ENCODE measurements at places on chromosomes 4 and X.

GRCh38 chr4:123096038-123096437 is 173.6 kb upstream of the NUDT6 start:
- no peak for DNase-seq

DNA sequence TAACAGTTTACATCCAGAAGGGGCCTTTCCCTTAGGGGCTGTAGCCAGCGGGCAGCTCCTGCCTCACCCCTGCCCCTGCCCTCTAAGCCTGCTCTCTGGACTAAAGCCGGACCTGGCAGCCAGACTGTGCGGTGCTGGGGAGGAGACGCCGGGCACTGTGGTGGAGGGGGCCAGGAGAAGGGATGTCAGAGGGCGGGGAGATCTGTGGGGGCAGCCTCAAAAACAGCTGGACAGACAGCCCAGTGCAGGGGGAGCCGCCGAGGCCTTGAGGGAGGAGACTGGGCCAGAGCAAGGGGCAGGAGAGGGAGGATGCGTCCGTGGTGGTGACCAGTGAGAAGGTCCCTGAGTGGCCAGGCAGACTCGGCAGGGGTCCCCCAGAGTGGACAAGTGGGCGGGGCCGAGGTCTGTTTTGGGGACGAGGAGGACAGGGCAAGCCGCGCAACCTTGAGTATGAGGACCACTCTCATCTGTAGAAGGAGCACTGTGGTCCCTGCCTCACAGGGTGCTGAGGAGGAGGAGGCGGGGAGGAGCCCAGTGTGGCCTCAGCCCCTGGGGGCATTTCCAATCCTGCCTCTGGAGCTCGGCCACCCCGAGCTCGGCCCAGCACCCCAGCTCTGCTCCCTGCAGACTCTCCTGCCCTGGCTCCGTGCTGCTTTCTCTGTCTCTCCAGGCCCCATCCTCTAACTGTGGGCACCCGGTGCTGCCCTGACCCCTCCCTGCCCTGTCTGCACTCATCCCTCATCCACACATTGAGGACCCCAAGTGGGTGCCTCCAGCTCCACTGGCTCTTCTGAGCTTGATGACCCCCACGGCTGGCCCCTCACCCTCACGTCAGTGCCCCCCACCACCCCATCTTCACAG is 59.2 kb upstream of the NKX1-1 start:
- no peak for DNase-seq

DNA sequence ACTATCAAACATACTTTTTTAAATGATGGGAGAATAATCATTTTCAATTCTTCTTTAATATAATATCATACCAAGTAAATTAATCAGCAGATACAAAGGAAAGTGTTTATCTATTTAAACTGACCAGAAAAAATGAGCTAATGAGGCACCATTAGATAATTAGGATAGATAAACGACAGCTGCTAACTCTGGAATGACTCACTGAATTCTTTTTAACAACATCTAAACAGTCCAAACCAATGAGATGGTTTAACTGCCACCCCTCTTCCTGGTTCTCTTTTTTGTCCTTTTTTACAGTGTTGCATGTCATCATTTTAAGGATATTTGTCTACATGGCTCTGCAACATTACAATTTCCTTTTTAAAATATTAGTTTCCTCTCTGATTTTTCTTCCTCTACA is 41.6 kb downstream of the UNC5C start:
- no peak for DNase-seq

DNA sequence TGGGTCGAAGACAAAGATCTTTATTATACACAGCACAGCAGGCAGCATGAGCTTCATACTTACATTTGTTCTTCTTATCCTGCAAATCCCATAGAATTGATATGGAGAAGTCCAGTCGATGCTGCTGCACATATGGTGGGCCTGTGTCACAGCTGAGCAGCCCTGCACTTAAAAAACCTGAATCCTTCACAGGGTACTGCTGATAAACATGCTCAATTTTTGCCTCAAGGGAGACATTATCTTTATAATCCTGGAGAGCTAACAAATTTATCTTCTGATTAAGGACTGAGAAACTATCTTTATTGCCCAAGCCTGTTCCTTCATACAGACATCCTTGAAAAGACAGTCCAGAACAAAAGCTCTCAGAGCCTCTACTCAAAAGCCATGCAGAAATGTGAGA is 434.4 kb upstream of the FAM47C start:
- DNase-seq, result no peak

GRCh38 chrX:104670051-104670450 is 104.1 kb downstream of the IL1RAPL2 start:
- DNase-seq, result no peak

DNA sequence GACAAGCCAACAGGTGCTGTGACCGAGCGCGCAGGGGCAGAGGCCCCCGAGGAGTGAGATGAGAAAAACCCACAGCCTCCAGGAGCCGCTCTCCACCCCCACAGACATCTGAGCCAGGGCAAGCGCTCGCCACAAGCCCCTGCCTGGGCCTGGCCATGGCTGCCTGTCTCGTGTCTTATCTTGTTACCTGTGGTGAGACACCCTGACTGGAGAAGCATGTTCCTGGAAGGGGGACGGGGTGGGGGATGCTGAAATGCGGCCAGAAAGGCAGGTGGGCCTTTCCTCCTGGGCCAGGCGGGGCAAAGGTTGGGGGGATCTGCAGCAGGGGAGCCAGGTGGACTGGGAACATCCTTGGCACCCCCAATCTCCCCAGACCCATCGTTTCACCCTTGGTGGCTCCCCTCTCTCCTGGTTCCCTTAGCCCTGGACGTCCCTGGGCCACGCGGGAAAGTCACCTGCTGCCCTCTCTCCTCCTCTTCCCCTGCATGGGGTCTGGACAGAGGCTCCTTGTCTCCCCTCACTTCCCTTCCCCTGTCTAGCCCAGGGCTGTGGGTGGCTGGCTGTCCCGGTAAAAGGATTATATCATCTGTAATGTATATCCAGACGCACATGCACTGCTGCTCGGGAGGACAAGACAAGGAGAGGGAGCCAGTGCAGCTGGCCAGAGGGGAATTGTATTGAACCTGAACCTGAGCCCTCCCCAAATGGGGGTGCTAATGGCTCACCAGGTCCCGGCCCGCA is 8.4 kb upstream of the DUSP9 start:
- no peak for DNase-seq

DNA sequence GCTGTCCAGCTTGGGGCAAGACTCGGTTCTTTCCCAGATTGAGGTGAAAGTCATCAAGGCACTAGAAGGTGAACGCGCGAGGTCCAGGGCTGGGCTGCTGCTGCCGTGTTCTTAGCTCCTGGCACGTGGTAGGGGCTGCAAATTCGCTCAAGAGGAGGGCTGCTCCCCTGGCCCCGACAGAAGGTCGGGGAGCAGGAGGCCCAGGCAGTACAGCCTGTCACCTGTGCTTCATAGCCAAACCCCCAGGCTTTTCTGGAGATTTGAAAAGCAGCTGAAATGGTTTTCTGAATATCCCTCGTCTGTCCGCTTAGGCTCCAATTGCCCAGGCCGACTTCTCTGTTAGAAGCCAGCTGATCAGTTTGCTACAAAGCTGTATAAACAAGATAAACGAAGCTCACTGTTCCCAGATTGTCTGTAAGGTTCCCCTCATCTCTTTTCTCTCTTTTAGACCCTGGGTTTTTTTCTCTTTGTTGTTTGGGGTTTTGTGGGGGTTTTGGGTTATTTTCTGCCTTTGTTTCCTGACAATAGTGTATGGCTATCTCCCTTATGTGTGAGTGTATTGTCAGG is 60.0 kb upstream of the STX18 start:
- DNase-seq, result no peak

DNA sequence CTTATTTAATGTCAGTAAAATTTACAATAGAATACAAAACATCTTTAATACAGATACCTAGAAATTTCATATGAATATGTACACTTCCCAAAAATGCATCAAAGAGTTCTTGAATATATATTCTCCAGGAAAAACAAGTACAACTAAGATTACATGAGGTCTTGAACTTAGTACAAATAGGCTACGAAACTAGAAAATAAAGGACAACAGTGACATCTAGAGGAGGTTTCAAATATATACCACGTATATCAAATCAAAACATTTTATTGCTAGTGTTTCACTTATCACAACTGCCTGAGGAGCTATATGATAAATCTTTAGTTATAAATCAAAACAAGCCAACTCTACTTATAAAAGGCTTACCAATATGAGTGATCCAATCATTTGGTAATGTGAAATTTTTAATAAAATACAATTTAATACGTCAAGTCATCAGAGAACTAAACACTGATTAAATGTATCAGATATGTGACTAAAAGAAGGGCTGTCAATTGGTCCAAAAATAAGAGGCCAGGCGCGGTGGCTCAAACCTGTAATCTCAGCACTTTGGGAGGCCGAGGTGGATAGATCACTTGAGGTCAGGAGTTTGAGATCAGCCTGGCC is 36.6 kb downstream of the ANAPC10 start:
- DNase-seq, result no peak

DNA sequence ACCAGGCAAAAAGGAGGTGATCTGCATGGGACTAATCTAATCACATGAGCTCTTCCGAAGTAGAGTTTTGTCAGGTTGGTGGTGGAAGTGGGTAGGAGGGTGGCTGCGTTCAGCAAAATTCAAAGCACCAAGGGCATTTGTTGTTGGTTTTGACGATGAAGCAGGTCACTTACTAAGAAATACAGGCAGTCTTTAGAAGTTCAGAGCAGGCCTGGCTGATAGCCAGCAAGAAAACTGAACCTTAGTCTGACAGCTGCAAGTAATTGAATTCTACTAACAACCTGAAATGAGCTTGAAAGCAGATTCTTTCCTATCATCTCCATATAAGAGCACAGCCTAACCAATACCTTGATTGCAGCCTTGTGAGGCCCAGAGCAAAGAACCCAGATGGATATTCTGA is 505.8 kb downstream of the KLHL13 start:
- DNase-seq, result no peak

DNA sequence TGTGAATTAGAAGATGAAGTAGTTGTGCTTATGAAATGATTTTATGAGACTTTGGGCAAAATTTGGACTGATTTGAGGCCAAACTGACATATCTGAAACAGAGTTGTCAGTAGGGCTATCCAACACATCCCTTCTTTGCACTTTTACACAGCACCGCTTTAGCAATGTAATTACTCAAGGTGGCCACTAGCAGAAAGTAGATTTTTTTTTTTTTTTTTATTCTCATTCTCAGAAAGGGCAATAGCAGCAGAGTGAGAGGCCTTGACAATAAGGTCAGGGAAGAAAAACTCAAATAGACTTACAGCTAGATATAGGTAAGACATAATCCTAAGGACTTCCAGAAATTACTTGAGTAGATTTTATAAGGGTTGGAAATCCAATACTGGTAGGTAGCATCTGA is 414.3 kb downstream of the NAP1L3 start:
- no peak for DNase-seq

GRCh38 chrX:129523079-129523911 is at the start of gene SMARCA1:
TSS of gene SMARCA1 (minus strand) at chrX:129523490. CDS start at chrX:129523370, 120 bp downstream.
- DNase-seq, result peak; percentile 5

DNA sequence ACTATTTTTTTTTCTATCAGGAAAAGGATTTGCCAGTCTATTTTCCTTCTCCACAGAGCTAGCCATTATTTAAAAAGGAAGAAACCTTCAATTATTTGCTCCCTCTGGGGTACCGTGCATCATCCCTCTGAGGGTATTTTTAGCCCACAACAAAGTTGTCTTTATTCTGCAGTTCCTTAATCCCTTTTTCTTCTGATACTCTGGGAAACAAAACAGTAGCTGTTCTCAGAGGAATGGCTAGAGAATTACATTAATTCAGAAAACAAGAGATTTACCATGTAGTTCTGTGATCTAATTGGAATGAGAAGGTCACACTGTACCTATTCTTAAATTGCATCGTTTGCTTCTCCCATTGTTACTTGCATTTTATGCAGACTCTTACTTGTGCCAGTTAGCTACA is 1056.7 kb downstream of the STIM2 start:
- DNase-seq, result no peak

DNA sequence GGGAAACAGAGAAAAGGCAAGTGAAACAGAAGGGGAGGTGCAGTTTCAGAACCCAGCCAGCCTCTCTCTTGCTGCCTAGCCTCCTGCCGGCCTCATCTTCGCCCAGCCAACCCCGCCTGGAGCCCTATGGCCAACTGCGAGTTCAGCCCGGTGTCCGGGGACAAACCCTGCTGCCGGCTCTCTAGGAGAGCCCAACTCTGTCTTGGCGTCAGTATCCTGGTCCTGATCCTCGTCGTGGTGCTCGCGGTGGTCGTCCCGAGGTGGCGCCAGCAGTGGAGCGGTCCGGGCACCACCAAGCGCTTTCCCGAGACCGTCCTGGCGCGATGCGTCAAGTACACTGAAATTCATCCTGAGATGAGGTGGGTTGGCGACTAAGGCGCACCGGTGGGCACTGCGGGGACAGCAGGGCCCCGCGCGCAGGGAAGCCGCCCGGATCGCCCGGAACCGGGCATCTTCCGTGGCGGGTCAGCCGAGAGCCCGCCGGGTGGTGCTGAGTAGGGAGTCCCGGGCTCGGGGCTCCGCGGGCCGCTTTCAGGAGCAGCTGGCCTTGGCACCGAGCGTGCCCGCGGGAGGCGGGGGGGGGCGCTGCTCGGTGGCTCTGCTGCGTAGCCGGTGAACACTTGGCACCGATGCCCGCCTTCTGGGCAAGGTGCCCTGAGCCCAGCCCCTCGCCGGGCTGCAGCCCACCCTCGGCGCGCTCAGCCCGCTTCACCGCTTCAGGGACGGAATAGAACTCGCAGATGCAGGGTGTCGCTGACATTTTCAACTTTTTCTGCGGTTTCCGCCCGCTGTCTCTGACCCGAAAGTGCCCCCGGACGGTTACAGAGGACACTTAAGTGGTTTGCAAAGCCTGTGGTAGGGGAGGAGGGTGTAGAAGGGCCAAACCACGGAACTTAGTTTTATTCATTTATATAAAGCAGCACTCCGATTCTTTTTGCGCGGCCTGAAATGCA is at the start of gene CD38:
CD38 (plus strand) TSS at position 40 of the 953 bp plus-strand sequence; CDS start at position 127, 87 bp downstream.
- DNase-seq, result no peak

DNA sequence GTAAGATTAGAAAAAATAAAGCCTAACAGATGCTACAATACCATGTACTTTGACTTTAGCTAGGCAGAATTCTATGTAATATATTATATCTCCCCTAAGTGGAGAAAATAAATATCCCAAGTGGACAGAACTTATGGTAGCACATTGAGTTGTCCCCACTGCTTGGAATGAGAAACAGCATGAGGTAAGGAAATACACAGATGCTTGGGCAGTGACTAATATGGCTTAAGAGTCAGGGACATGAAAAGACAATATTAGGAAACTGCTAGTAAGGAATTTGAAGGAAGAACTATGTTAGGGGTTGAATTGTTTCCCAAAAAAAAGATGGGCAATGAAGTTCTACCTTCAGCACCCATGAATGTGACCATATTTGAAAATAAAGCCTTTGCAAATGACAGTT is 2265.1 kb downstream of the PCDH7 start:
- DNase-seq, result no peak

DNA sequence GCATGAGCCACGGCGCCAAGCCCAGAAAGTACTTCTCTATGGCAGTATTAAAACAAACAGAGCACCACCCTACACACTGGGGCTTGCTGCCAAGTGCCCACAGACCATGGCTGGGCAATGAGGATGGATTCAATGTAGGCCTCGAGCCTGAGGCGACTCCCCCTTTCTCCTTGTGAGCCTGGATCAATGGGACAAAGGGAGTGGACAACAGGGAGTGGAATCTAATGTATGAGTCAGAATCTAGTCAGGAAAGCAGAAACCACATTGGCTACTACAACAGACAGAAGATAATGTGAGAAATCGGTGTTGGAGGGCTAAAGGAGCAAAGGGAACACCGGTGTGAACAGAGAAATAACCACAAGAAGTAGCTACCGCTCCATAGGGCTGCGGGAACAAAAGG is 37.7 kb upstream of the OCIAD2 start:
- no peak for DNase-seq

Data from NCI-H1436 treated with DMSO at 0.1 percent for 48 hours (cell line).